Activated CD4-positive, alpha-beta T cell treated with anti-CD3 and anti-CD28 coated beads for 4 hours (primary cell): ENCODE measurements at places on chromosomes 3 and 15.

DNA sequence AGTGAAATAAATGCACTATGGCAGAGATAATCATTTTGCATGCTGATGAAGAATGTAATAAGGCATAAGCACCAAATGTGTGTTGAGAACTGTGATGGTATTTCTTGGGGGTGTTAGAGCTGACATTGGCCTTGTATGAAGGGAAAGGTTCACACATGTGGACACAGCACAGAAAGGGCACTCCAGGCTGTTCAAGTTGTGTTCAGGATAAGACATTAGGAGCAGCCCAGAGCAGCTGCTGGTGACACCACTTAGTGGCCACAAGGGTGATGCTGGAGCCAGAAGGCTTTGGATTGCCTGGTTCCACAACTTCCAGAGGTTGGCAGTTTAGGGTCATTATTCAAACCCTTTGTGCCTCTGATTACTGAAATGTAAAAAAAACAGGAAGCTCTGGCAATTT is 155.4 kb downstream of the GOLGA6L6 start:
- no peak for DNase-seq

DNA sequence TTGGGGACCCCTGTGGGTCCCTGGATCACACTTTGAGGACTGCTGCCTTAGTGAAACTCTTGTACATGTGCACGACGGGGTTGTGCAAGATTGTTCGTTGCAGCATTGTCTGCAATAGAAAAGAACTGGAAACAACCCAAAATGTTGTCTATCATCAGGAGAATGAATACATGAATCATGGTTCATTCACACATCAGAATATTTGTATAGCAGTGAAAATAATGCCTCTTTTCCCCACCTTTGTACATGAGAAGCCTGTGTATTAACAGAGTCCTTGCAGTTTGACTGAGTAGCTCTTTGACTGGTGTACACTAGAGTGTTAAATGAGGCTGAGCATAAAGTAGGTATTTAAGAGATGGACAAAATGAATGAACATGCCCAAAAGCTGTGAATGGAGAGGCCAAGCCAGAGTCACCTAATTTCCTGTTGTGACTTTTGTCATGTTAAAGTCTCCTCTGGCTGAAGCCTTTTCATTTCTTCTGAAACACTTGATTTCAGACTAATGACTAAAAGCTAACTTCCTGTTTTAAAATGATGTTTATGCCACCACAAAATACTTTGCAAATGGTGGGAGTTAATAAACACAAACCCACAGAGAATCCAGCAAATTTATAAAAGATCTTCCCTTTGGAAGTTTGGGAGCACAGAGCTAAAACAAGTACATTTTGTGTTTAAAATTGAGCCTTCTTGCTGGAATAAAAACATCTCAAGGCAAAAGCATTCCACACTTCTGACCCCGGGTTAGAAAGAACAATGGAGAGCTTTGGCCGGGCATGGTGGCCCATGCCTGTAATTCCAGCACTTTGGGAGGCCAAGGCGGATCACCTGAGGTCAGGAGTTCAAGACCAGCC is 20.6 kb upstream of the USP3 start:
- DNase-seq: no peak

GRCh38 chr3:48222616-48223513 is at the start of gene CAMP:
TSS of gene CAMP (plus strand) at chr3:48223495. CDS start at chr3:48223512, 17 bp downstream.
- DNase-seq: no peak

GRCh38 chr3:55489798-55490132 is 2.7 kb upstream of the WNT5A start:
- no peak for DNase-seq

DNA sequence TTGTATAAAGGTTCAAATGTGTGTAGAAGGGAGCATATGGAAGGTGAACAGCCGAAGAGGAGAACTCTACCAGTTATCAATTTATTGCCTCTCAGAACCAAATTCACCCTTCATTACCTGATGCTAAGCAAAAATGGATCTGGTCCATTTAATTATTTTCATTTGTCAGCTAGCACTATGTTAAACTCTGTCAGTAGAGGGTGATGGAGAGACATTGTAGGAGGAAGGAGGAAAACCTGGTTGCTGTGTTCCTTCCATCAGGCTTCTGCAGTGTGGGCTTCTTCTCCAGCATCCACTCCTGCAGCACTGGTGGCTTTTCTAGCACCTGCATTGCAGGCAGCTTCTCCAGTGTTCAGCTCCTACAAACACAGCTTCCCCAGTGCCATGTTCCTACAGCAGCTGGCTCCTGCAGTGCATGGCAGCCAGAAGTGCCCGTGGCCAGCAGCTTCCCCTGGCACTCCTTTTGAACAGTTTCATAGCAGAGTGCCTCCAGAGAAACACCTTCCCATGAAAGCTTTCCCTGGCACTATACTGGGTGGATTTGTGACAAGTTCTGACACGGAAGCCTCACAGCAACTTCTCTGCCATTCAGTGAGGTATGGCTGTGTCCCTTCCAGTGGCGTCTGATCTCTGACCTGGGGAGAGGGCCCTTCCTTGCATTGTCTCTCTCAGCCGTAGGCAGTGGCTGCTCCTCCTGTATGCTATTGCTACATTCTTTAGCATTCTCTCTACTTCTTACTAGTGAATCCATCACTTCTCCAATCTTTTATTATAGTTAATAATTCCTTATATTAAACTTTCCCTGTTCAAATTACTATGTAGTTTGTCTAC is 14.6 kb upstream of the IL17RD start:
- DNase-seq: no peak

DNA sequence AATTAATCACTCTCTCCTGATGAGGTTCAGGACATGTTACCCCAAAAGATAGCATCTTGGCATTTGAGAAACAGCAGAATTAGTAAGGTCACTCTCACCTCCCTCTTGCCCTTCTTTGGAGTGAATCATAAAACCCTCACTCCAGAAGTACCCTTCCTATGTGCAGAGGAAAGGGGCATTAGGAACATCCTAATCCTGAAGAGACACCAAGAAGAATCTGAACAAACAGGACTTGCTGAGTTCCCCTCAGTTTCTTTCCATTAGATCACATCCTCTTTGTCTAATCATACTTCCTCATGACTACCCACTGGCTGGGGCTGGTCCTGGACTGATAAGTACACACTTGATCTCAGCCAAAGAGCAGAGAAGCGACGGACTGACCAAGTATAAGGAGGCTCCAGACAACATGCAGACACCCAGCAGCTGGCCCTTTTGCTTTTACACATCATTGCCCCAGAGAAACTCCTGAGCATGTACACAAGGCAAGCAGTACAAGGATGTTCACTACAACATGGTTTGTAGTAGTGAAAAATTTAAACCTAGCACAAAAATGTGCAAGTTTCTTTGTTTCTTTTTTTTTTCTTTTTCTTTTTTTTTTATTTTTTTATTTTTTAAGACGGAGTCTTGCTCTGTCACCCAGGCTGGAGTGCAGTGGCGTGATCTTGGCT is 15.0 kb upstream of the TM6SF1 start:
- DNase-seq: no peak

GRCh38 chr15:90388462-90389380 is 679 bp downstream of the IQGAP1 start:
- peak; percentile 41 for DNase-seq

DNA sequence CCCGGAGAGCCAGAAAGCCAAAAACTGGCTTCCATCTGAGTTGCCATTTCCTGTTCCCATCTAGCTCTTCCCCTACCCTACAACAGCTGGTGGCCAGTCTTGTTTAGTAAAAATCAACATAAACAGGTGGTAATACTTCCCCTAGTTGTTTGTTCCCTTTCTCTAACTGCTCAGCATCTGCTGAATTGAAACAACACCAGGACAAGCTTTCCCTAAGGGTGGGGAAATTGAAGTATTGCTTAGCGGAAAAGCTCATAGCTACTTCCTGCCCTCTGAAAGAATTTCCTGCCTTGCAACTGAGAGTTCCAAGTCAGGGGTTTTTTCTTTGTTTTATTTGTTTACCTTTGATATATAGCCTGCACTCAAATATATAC is 66.8 kb downstream of the HMG20A start:
- no peak for DNase-seq

- DNase-seq: no peak
Observed at GRCh38 chr3:55164191-55164590, 236.3 kb upstream of the LRTM1 start.
